Heart right ventricle (tissue), 16 donors: ENCODE measurements at places on chromosomes 13 and 19.

DNA sequence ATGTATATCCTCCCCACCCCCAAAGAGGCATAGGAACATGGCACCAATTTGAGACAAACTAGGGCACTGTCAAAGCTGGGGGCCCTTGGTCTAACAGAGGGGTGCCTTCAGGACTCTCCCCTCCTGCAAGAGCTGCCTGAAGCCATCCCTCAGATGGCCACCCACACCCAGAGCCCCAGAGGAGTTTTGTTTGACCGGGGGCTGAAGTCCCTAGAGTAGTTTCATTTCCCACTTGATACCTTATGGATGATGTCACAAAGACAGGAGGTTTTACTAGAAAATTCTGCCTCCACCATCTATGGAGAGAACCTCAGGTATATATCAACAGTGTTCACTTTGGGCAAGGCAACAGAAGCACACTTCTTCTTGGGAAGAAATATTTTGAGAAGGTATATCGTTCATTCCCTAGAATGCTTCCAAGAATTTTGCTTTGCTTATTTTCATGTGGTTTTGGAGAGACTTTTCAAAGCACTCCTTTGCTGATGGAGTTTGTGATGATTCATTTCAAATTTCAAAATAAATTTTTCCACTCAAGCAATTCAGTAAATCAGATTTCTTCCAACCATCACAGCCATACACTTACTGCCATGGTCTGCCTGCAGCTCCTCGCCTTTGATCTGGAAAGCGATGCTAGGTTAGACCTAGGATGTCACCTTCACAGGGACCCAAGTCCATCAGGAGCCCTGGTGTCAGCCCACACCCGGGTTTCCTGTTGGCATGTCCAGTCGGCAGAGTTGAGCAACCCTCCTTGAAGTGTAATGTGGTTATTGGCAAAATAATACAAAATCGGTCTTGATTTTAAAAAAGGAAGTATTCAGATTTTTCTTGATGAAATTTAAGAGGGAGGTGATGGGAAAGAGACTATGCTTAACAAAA lies 207.0 kb downstream of the SHISA2 start:
- no peaks in the 10 kb centered on the region for H3K4me1 ChIP-seq
- H3K27ac ChIP-seq, result no peak overlapping the region

DNA sequence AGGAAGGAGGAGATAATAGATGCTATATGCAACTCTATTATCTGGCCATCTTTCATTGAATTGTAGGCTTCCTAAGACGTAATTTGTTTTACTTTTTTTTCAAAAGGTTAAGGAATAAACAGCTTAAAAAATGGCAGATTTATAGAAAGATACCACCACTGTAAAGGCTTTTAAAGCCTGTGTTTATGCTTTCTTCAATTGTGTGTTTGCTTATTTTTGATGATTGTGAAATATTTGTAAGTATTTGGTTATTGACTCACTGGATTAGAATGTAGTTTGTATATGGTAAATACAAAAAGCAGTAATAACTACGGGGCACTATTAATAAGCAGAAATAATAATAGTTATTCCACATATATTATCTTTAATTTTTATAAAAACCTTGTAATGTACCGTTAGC lies 437.9 kb downstream of the KLF5 start:
- no peaks in the 10 kb centered on the region for H3K36me3 ChIP-seq
- no peaks in the 10 kb centered on the region for H3K4me1 ChIP-seq
- H3K4me3 ChIP-seq, result no peak overlapping the region
- H3K27me3 ChIP-seq, result no peaks in the 10 kb centered on the region

DNA sequence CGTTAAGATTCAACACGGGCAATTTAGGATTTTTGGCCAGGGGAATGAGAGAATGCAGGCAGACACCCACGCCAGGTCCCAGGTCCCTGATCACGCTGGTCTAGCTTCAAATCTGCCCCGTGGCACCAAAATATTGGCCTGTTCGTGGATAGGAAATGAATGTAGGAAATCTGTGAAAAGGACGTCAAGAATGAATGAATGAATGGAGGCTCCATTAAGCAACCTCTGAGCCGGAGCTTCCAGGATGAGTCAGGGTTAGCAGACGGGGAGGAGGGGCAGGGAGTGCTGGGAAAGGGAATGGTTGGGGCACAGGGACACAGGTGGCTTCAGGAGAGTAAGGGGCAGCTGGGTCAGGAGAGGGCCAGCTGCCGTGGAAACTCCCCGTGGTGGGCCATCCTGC lies 4.2 kb downstream of the SULT2B1 start:
- peaks cover 43% of the 10 kb centered on the region for H3K27me3 ChIP-seq
- no peaks in the 10 kb centered on the region for H3K36me3 ChIP-seq
- no peak overlapping the region for H3K27ac ChIP-seq
- DNase-seq, result no peak

GRCh38 chr19:17457616-17458015 lies 3.1 kb downstream of the NXNL1 start:
- H3K27ac ChIP-seq, result no peak overlapping the region
- H3K4me1 ChIP-seq, result no peaks in the 10 kb centered on the region
- no peaks in the 10 kb centered on the region for H3K36me3 ChIP-seq

- no peak overlapping the region for H3K4me3 ChIP-seq
- H3K36me3 ChIP-seq, result peaks cover 92% of the 10 kb centered on the region
- no peaks in the 10 kb centered on the region for H3K27me3 ChIP-seq
- no peak for DNase-seq
- no peak overlapping the region for H3K27ac ChIP-seq
Measured at GRCh38 chr13:78638216-78638615, 20.7 kb downstream of the OBI1 start.

- H3K27ac ChIP-seq, result no peak overlapping the region
- H3K4me1 ChIP-seq, result no peaks in the 10 kb centered on the region
- no peaks in the 10 kb centered on the region for H3K36me3 ChIP-seq
- H3K4me3 ChIP-seq, result no peak overlapping the region
Measured at GRCh38 chr13:92767468-92767867, 459.1 kb upstream of the GPC6 start.

DNA sequence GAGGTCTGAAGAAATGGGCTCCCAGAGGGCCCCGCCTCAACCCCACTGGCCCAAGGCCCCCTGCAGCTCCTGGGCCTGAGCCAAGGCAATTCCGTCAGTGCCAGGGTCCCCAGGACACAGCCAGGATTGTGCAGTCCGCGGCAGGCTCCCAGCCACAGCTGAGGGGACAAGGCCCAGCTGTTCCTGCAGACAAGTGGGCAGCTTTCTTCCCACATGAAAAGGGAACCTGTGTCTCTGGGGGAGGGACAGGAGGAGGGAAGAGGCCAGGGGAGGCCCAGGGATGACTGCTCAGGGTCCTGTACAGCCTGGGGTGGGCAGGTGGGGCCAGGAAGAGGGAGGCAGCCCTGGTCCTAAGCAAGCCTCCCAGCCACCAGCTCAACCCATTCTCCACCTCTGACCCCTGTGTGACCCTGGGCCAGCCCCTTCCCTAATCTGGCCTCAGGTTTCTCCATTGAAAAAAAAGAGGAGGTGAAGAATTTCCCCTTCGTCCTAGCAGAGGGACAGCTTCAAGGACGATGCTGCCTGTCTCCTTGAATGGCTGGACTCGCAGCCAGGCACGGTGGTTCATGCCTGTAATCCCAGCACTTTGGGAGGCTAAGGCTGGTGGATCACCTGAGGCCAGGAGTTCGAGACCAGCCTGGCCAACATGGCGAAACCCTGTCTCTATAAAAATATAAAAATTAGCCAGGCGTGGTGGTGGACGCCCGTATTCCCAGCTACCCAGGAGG lies 20.5 kb upstream of the VSTM2B start:
- no peak for DNase-seq
- no peaks in the 10 kb centered on the region for H3K27me3 ChIP-seq
- no peaks in the 10 kb centered on the region for H3K36me3 ChIP-seq

GRCh38 chr13:51879133-51879532 lies 17.4 kb downstream of the CCDC70 start:
- H3K27ac ChIP-seq, result no peak overlapping the region
- H3K4me1 ChIP-seq, result no peaks in the 10 kb centered on the region
- DNase-seq, result no peak
- H3K36me3 ChIP-seq, result no peaks in the 10 kb centered on the region
- no peaks in the 10 kb centered on the region for H3K27me3 ChIP-seq

GRCh38 chr19:58097781-58098681 lies at the start of gene ZSCAN18:
ZSCAN18 (minus strand) TSS chr19:58098231; CDS start chr19:58090267, 7,964 bp downstream.
- peak; percentile 99 for DNase-seq
- peaks cover 4% of the 10 kb centered on the region for H3K36me3 ChIP-seq
- H3K27me3 ChIP-seq, result no peaks in the 10 kb centered on the region
- peak within 1 kb of the TSS; percentile 76 for H3K27ac ChIP-seq

DNA sequence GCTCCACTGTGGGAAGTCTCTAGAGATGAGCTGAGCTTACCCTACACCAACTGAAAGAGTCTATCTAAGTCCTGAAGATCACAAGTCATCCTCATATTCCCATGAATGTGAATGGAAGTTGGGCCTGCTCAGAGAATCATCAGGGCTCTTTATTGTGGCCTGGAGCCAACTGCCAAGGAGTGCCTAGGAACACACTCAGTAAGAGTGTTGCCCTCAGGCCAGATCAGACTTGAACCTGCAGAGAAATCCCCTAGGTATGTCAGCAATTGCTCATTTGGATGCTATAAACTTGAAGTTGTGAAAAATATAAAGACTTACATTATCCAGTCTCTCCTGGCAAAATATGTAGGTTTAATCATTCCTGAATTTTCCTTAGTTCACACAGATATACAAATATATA lies 1070.2 kb downstream of the EFNB2 start:
- H3K36me3 ChIP-seq, result no peaks in the 10 kb centered on the region
- DNase-seq, result no peak
- H3K27ac ChIP-seq, result no peak overlapping the region
- no peaks in the 10 kb centered on the region for H3K27me3 ChIP-seq
- H3K4me1 ChIP-seq, result no peaks in the 10 kb centered on the region

GRCh38 chr13:98548230-98548629 lies 28.7 kb downstream of the STK24 start:
- DNase-seq, result no peak
- H3K36me3 ChIP-seq, result peaks cover 7% of the 10 kb centered on the region
- H3K27ac ChIP-seq, result no peak overlapping the region
- no peaks in the 10 kb centered on the region for H3K27me3 ChIP-seq
- peaks cover 63% of the 10 kb centered on the region for H3K4me1 ChIP-seq
